ENCODE measurements at places on chromosomes 16 and 17. TPM values are rescaled to one million over a fixed set of nuclear protein-coding genes. Genes with fewer than 3 reads are reported as not detected.
A peak's percentile ranks its signal among the peaks of the same experiment; 100 is the strongest.

The TMEM204 gene
- 15.9 TPM for polyA plus RNA-seq

- DNase-seq: no peak
These were observed 7.6 kb downstream of the MYO1C start for GRCh38 chr17:1484676-1485422.

GRCh38 chr17:73795730-73796129 lies 151.5 kb upstream of the SDK2 start:
- no peak for DNase-seq

- peak; percentile 65 for DNase-seq
These were observed 26.9 kb upstream of the RPL38 start for GRCh38 chr17:74176546-74177001.

GRCh38 chr16:24010440-24011089 lies 174.8 kb downstream of the PRKCB start:
- DNase-seq: peak; percentile 37

The TBX4 gene
- 37.6 TPM for polyA plus RNA-seq

- no peak for DNase-seq
These were observed 309.9 kb upstream of the ASIC2 start for GRCh38 chr17:33602981-33603380.

DNA sequence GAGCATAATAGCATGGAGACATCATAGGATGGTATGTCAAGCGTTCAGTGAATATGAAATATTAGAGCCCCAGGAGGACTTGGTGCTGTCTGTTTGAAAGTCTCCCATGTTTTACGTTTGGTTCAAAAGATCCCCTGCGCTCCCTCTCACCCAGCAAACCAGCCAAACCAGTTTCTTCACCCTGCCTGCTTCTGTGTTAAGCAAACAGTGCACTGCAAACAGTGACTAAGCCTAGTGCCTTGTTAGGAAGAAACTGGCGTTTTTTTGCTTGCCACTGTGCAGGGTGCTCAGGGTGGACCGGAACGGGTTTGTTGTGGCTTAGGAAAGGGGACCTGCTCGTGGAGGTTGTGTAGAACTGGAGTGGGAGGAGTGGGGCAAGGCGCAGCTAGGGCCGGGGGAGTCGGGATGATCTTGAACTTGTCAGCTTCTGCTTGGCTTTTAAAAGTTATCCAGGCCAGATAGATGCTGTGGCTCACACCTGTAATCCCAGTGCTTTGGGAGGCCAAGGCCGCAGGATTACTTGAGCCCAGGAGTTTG lies 7.7 kb downstream of the CDH1 start:
- no peak for DNase-seq

DNA sequence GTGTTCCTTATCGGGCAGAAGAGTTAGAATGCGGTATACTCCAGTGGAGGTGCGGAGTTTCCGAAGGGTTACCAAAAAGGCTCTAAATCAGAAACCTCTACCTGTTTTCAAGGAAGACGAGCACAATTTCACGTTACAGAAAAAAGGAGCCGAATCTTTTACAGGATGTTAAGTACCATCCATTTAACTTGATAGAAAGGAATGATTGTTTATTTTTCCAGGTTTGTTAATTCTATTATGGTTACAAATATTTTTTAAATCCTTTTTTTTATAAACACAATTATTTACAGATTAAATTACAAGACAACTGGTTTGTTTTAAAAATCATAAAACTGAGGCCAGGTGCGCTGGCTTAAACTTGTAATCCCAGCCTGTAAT lies 18.2 kb downstream of the ZNF213 start:
- no peak for DNase-seq

DNA sequence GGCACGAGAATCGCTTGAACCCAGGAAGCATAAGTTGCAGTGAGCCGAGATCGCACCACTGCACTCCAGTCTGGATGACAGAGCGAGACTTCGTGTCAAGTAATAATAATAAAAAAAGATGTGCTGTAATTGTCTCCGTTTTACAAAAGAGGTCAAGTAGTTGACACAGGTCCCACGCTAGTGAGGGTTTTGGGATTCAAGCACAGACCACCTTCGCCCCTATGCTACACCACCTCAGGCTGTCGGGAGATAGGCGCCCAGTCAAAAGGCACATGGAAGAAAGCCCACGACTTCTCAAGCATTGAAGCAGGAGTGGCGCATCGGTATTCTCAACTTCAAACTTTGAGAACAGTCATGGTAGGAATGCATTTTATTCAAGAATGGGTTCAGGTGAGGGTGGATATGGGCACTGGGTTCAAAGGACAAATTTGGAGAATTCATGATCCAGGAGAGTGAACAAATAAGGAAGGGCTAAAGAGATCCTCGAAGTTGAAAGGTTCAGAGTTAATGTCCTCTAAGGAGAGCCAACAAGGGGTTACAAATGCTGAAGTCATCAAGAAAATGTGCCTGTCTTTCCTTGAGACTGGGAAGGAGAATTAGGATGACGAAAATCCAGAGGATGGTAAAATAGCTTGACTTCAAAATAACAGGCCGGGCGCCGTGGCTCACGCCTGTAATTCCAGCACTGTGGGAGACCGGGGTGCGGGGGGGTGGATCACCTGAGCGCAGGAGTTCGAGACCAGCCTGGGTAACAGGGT lies 1.4 kb upstream of the AMZ2 start:
- DNase-seq: no peak

DNA sequence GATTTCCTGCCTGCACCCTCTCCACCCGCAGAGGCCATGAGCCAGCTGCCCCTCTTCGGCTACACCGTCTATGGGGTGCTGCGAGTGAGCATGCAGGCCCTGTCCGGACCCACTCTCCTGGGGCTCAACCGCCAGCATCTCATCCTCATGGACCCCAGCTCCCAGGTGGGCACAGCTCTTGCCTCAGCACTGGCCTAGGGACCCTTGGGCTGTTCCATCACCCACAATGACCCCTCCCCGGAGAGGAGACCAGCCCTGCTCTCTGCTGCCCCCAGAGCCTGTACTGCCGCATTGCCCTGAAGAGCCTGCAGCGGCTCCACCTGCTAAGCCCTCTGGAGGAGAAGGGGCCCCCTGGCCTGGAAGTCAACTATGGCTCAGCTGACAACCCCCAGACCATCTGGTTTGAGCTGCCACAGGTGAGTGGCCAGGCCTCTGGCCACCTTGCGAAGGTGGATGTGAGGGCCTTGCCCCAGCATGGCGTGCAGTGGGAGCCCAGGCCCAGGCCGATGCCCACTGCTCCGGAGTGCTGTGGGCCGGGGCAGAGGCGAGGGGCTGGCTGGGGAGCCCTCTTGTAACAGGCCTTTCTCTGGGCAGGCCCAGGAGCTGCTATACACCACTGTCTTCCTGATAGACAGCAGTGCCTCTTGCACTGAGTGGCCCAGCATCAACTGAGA lies 7.3 kb upstream of the SMIM5 start:
- no peak for DNase-seq

GRCh38 chr16:15749371-15749770 lies 99.3 kb downstream of the NDE1 start:
- DNase-seq: no peak

The KAT7 gene
- polyA plus RNA-seq: 16.6 TPM

DNA sequence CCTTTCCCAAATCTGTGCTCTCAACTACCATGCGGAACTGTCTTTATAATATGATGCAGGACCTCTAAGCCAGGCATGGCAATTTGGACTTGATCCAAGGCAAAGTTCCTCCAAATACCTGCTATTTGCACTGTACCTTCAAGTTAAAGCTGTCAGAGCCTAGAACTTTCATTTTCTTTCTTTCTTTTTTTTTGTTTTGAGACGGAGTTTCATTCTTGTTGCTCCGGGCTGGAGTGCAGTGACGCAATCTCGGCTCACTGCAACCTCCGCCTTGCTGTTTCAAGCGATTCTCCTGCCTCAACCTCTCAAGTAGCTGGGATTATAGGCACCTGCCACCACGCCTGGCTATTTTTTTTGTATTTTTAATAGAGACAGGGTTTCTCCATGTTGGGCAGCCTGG lies 51.7 kb downstream of the ARHGAP27 start:
- no peak for DNase-seq

The CCL16 gene
- 0.13 TPM for polyA plus RNA-seq

- no peak for DNase-seq
These were observed 23.8 kb downstream of the SEC14L1 start for GRCh38 chr17:77164483-77165091.

The EMP2 gene
- 65.7 TPM for polyA plus RNA-seq

The MSLN gene
- 14.6 TPM for polyA plus RNA-seq

DNA sequence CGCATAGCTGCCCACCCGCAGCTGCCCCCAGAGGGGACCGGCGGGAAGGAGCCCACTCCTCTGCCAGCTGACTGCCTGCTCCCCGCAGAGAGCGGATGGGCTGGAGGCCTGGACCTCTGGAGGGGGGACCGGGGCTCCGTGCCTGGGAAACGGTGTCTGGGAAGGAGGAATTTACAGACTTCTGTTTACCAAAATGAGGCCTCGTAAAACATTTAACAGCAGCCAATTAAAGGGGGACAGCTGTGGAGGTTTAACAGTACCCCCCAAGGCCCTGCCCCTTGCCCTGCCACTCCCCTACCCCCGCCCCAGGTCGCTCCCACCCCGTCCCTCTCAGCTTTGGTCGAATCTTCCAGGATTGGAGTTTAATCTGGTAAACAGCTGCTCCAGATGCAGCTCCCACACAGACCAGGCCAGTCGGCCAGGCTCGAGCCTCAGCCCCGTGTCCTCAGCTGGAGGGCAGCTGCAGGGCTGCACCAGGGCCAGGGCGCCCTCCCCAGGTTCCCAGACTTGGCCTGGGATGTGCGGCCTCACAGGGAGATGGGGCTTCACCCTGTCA lies 41.1 kb downstream of the BAHCC1 start:
- DNase-seq: peak; percentile 79

- DNase-seq: peak; percentile 89
These were observed 2.3 kb upstream of the SOX9 start for GRCh38 chr17:72118335-72119076.

DNA sequence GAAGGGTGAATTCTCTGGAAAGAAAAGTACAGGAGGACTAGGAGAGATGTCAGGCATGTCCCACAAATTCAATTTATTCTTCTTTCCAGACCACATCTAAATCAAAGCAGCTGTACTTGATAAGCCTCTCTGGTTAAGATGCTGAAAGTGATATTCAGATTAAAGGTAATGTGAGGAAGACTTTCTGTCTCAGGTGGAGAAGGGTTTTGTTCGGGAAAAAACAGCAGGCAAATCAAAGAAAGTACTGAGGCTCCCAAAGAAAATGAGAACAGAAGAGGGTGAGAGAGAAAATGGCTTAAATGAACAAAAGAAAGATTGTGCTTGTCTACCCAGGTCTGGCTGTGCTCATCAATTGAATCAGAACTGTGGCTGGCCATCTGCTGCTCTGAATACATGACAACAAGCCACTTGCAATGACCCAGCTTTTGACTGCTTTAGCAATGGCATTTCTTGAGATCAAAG lies 55.6 kb downstream of the MMD start:
- no peak for DNase-seq

- DNase-seq: peak; percentile 57
These were observed 405.7 kb upstream of the SALL1 start for GRCh38 chr16:51556694-51557340.

GRCh38 chr17:28969706-28970393 lies 18.5 kb upstream of the PHF12 start:
- DNase-seq: no peak

The DNAH9 gene
- polyA plus RNA-seq: not detected

GRCh38 chr16:2531371-2531695 lies at the start of gene CEMP1:
CEMP1 (minus strand) TSS chr16:2531408; CDS start chr16:2531073, 335 bp downstream.
- DNase-seq: no peak

DNA sequence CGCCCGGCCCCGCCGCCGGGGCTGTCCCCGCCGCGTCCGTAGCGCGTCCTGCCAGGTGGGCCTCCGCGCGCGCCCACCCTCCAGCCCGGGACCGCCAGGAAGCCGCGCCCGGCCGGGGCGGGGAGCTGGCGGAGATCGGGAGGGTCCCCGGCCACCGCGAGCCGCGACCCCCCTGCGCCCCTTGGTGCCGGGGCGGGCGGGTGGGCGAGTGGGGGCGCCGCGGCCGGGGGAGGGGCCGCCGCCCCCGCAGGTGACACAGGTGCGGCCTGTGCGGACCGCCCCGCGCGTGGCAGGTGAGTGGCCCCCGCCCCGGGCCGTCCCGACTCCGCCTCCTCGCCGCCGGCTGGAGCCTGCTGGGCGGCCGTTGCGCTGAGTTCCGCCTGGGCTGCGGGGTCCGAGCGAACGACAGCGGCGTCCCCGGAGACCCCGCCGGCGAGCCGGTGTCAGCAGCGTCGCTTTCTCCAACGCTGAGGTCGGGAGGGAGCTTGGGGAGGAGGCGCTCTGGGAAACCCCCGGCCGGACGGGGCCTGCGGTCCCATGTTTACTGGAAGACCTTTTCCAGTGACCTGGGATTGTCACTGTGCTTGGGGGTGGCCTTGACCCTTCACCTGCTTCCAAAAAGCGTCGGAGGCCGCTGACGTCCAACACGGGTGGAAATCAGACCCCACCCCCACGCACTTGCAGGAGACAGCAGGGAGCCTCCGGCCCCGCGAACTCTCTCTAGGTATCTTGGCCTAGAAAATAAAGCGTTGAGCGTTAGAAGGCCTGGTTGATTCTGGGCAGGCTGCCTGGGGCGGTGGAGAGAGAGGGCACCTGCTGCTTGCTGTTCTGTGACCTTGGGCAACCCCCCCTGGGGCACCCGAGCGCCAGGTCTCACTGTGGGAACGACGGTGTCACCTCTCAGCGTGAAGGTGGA lies 542 bp downstream of the KLHL36 start:
- DNase-seq: peak; percentile 25

DNA sequence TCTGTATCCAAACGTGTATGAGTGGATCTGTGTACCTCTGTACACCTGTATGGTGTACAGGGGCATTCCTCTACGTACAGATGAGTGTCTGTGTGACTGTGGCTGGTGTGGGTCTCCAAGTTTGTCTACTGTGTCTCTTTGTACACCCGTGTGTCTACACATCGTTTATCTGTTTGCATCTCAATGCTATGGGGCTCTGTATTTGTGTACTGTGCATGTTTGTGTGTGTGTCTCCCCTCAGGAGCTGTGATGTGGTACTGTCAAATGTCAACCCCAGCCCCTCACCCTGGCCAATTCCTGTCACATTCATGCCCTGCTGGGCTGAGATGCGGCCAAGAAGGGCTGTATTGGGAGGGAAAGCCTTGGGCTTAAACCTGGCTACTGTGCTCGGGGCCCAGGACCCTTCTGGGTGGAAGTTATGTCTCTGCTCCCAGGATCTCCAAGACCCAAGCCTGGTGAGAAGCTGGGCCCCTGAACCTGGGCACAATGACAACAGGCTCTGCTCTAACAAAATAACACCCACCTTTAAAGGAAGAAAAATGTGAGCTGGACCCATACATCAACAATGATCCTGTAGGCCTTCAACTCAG lies 3.5 kb upstream of the NAGS start:
- DNase-seq: no peak

DNA sequence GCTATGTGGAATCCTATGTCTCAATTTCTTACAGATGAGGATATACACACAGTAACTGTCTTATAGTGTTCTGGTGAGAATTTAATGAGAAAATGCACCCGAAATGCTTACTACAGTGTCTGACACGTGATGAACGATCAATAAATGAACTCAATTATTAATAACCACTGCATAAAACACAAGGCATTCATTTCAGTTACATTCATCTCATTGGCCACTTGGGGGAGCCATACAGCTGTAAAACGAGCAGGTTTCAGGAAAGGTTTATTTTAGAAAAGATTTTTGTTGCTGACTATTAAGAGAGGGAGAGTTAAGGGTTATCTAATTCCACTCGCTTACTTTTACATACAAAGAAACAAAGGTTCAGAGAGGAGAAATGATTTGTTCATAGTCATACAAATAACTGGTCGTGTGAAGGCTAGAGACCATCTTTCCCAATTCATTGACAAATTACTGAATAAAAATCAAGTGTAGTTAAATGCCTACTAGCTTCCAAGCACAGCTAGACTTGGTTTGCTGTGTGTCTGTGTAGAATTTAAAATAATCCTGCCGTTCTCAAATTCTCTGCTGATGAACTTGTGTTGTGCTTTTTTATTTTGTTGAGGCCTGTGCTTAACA lies 160.1 kb downstream of the MAP2K4 start:
- peak; percentile 59 for DNase-seq

GRCh38 chr16:86424985-86425384 lies 85.3 kb upstream of the FOXF1 start:
- DNase-seq: no peak

All from muscle of arm (tissue), 14 donors.